ENCODE measurements at places on chromosomes 1 and 21.

DNA sequence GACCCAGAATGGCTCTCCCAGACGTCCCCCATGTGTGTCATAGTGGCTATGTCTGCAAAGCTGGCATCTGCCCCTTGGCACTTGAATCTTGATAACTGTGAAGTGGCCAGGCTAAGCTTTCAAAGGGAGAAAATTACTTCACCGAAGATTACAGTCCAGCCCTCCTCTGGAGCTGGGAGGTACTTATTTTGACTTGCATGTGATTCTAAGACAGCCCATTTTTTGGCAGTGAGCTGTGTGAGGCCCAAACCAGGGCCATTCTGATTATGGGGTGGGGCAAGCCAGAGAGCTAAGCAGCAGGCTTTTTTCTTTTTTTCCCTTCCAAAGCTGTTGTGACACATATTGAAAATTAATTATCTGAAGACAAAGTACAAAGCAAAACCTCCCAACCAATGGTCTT is 42.1 kb upstream of the C8B start:
- no peak for DNase-seq

GRCh38 chr1:156659661-156659987 is 17.6 kb downstream of the NES start:
- DNase-seq = no peak

GRCh38 chr1:147669469-147670318 is 630 bp downstream of the ACP6 start:
- DNase-seq = no peak

GRCh38 chr1:67721650-67722291 is 36.8 kb downstream of the GADD45A start:
- no peak for DNase-seq

- no peak for DNase-seq
These were observed 82.9 kb downstream of the FAM78B start for GRCh38 chr1:166083887-166084286.

DNA sequence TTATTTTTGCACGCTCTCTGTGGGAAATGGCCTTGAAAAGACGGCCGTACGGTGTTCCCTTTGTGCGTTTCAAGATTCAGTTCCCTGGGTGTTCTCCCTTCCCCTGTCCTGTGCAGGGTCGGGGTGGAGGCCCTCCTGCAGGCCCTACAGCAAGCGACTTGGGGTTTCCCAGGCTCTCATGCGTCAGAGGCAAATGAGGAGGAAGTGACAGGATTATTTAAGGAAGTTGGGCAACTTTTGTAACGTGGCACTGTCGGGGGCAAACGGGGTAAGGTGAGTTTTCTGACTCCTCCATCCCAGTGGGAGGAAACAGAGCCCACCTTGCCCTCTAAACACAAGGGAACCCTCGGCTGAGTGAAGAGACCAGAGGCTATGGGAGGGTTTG is 16.1 kb upstream of the AJAP1 start:
- no peak for DNase-seq

DNA sequence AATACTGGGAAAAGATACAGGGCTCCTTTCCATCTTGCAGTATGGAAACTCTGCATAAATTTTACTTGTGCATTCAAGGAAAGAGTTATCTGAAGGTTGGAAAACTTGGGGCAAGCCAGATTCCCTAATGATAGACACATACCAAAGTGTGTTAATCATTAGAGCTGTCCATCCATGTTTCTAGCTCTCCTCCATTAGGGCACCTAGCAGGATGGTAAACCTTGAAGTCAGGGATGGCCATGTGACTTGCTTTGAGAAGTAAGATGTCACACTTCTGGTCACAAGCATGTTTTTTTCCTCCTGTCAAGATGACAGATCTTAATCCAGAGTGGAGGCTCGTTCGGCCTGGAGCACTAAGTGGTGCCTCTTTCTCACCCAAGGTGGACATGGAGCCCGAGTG is 241.9 kb upstream of the RUNX1 start:
- no peak for DNase-seq

- DNase-seq = no peak
These were observed 6.3 kb downstream of the CRCT1 start for GRCh38 chr1:152520561-152521090.

GRCh38 chr1:231972111-231972445 is 345.5 kb downstream of the DISC1 start:
- no peak for DNase-seq

GRCh38 chr21:35156293-35157278 is 107.5 kb upstream of the RUNX1 start:
- DNase-seq = no peak

- no peak for DNase-seq
These were observed 50.5 kb upstream of the ERO1B start for GRCh38 chr1:236332092-236332758.

GRCh38 chr1:220896092-220896491 is 16.8 kb downstream of the HLX start:
- DNase-seq = no peak

- no peak for DNase-seq
These were observed 32.5 kb downstream of the PEX14 start for GRCh38 chr1:10507111-10507879.

- DNase-seq = no peak
These were observed 454.6 kb upstream of the PROX1 start for GRCh38 chr1:213533125-213533524.

DNA sequence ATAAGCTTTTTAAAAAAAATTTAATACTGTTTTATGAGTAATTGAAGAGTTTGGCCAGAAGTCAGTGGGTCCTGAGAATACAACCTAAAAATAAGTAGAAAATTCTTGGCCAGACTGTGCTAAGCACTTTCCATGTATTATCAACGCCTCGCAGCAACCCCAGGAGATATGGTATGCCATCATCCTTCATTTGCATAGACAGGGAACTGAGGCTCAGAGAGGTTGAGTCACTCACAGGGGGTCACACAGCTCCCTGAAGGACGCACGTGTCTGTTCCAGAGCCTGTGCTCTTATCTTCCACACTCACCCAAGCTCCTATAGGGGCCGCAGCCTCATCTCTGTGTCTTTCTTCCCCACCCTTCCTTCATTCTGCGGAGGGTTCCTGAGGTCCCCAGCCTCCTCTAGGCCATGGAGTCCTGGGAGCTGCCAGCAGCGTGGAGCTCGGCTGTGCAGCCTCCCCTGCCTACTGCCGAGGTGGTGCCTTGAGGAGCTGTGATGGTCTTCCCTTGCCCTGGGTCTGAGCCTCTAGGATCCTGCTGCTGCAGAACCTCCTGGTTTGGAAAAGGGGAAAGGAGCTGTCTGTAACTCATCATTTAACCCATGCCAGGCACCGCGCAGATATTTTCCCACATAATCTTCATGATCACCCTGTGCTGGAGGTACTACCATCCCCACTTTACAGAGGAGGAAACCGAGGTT is 30.3 kb upstream of the ECE1 start:
- no peak for DNase-seq

DNA sequence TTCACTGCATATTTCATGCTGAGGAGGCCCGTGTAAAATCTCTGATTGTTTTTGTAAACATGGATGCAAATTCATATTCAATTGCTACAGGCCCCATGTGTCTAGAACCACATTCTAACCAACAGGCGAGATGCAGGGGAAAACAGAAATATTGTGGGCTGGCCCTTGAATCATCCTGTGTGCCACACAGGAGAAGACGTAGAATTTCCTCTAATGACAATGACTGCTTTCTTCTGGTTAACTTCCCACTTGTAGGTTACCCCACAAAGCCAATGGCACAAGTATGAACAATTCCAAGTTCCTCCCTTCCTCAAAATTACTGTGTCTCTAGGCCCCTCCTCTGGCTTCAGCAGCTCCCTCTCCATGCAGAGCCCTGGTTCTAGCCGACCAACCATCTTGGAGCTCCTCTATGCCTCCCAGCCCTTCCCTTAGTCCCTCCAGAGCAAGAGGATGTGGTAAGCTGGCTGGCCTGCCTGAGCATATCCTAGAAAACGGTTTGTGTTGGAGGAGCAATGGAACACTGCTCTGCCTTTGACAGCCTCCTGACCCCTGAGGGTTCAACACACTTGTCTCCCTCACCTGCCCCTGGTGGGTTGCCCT is 205.2 kb downstream of the HS2ST1 start:
- no peak for DNase-seq

- DNase-seq = no peak
These were observed 22.5 kb downstream of the DISP3 start for GRCh38 chr1:11501491-11501897.

DNA sequence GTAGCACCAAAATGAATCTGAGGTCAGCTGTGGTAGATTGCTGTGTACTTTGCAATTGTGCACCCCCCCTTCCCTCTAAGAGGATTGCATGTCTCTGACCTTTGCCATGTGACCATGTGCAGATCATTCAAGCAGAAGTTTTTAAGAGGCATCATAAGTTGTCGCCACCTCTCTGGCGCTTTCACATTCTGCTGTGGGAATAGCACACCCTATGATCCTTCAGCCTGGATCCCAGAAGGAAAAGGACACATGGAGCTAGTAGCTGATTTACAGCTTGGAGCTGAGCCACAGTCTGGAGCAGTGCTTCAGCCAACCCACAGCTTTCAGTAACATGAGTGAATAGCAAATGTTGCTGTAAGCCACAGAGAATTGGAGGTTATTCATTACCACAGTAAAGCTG is 158.5 kb downstream of the TSEN15 start:
- no peak for DNase-seq

DNA sequence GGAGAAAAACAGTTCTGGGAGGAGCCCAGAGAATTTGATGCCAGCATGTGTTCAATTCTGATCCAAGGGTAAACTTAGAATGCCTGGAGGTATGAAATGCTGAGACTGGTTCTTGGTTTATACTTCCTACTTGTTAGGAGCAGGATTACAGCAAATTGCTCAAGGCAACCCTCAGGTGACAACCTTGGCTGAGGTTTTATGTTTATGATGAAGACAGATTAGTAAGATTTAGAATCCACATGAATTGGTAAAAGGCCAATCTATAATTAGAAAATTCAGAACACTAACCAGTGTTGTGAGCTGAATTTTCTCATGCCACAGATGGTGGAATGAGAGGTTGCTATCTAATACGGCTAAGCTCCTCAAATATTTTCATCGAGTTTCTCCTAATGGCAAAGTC is 235.3 kb upstream of the NRIP1 start:
- no peak for DNase-seq

DNA sequence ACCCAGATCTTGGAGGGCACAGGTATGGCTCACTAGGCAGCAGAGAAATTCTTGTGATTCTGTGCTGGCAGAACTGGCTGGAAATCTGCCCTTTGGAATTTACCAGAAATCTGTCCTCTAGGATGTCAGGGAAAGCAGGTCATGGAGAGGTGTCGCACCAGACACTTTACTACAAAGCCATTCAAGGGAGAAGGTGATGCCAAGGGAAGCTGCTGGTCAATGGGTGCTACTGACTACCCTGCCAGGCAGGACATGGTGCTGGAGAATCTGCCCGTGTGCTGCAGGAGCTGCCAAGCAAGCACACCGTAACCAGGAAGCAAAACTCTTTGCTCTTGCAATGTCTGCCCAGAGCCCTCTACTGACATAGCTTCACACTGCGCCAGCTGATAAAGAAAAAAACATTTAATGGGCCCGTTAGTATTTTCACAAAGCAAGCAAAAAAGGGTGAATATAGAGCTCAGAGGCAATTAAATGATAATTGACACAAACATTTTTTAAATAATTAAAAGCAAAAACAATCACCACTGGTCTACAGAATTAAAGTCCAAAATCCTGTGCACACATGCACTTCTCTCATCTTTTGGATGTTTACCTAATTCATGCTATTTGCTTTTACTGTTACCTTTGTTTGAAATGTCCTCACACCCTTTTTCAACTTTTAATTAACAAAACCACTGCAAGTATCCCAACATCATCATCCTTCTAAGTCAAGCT is 7.2 kb upstream of the FBXO28 start:
- DNase-seq = no peak

DNA sequence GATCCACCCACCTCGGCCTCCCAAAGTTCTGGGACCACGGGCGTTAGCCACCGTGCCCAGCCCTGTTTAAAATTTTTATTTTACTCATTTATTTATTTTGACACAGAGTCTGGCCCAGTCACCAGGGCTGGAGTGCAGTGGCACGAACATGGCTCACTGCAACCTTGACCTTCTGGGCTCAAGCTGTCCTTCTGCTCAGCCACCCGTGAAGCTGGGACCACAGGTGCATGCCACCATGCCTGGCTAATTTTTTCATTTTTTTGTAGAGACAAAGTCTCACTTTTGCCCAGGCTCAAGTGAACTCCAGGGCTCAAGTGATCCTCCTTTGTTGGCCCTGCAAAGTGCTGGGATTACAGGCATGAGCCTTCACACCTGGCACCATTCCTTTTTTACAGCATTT is 27.5 kb upstream of the DNAJC6 start:
- no peak for DNase-seq

DNA sequence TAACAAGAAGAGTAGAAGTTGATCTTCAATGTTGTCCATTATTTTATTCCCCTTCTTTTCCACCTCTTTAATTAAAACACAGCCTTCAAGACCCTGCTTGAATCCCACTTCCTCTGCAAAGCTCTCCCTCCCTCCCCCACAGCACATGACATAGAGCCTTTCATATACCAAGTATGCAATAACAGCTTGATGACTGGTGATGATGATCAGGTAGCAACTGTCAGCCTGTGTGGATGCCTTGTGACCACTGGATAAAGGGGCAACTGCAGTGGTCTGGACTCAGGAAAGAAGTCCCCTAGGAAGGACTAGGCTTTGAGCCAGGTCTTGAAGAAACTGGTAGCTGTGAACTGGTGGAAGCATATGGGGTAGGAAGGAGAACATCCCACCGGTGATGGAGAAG is 53.8 kb upstream of the PRDX6 start:
- no peak for DNase-seq

DNA sequence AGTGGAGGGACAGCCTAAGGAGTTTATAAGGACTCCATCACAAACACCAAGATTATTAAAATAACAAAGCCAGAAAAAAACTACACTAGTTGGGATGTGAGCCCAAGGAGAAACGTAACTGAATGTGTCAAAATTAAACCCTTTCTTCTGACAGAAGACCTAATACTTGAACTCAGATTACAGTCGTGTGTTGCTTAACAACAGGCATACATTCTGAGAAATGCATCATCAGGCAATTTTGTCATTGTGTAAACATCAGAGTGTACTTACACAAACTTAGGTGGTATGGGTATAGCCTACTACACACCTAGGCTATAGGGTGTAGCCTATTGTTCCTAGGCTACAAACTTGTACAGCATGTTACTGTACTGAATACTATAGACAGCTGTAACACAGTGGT is 23.4 kb downstream of the DSTYK start:
- DNase-seq = no peak

GRCh38 chr1:93001893-93002292 is 40.6 kb upstream of the DIPK1A start:
- no peak for DNase-seq

- no peak for DNase-seq
These were observed 58.9 kb downstream of the LHX4 start for GRCh38 chr1:180288940-180289339.

- no peak for DNase-seq
These were observed 15.5 kb downstream of the CLIC6 start for GRCh38 chr21:34684174-34684876.

DNA sequence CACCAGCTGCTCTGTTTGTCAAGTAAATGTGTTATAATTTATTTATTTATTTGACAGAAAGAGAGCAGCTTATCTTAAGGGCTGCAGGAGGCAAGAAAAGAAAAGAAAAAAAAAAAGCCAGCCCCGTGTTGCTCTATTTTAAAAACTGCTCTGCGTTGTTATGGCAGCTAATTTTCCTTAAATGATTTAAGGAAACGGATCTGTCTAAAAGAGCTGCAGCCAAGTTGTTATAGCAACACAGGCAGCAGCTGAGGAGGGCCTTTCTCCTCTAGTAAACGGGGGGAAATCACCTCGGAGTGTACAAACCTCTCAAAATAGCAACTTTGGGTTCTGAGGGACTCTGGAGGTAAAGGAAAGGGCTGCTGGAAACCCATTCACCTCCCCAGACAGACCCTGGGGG is 149.2 kb downstream of the BEND5 start:
- no peak for DNase-seq

GRCh38 chr1:18253093-18253492 is 145.5 kb downstream of the IGSF21 start:
- DNase-seq = no peak
